PC-3 (cell line): ENCODE measurements at places on chromosomes 3 and 15.

- DNase-seq = no peak
Measured at GRCh38 chr3:66507423-66508260, 6.8 kb upstream of the LRIG1 start.

DNA sequence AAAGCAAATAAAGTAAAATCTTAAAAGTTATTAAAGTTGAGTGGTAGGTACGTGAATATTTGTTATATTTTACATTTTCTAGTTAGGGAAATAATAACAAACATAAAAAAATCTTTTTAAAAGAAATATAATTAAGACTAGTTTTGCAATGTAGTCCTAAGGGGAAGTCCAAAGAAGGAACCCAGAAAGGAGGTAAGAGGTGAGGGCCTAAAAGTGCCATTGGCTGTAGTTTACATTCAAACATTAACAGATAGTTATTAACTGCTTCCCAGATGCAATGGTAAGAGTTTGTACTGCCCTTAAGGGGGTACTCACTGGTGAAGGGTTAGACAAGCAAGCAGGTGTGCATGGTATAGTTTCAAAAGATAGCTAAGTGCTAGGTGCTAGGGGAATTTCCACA, 79.2 kb downstream of the B3GALNT1 start:
- no peak for DNase-seq

- no peak for DNase-seq
Measured at GRCh38 chr3:43096761-43097160, 9.1 kb downstream of the POMGNT2 start.

DNA sequence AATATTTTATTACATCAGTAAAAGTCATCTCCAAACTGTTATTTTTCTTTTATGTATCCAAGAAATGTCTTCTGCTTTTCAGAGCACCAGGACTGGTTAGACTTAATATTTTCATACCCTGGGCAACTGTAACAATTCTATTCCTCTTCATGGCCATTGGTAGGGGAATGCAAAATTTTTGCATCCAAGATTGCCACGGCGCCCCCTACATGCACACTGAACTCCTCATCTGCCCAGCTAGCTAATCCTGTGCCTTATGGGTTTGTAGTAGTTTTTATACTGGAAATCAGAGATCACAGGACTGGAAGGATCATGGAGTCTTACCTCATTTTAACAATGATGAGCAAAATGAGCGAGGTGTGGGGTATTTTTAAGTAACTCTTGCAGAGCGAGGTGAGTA, 74.2 kb downstream of the CRTC3 start:
- DNase-seq = peak; percentile 38

DNA sequence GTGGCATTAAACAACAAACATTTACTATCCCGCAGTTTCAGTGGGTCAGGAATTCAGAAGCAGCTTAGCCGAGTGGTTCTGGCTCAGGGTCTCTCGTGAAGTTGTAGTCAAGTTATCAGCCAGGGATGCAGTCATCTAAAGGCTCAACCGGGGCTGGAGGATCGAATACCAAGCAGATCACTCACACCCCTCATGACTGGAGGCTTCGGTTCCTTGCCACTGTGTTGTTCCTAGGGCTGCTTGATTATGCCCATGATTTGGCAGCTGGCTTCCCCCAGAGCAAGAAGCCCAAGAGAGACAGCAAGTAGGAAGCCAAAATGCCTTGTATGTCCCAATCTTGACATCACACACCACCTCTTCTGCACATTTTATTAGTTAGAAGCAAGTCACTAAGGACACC, 33.9 kb upstream of the CDCP1 start:
- DNase-seq = peak; percentile 37

DNA sequence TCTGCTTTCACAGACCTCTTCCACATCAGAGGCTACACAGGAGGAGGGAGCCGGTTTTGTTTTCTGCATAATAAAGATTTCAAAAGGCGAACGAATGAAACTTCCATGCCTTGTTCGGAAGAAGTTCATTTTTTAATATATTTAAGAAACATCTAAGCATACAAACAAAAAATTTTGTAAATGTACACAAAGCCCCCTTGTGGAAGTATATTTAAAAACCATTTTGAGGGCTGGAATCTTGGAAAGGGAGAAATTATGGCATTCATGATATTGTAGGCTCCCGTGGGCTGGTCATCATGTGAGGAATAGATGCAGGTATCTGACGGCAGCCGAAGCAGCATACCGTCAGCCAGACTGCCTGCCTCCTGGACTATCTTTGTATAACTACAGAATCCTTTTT, 90.4 kb downstream of the MECOM start:
- peak; percentile 48 for DNase-seq

DNA sequence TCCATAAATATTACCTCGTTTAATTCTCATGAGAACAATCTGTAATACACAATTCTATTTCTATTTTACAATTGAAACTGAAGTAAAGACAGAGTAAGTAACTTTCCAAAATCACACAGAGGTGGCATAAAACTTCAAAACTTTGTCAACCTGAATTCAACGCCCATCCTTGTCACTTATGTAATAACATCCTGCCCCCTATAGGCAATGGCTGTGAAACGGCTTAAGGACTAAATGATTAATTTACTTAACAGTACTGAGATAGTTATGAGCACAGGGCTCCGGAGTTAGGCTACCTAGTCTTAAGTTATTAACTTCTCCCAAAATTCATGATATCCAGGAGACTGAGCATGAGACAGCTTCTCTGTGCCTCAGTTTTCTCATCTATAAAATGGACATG, 293.1 kb upstream of the CHRM5 start:
- peak; percentile 68 for DNase-seq

DNA sequence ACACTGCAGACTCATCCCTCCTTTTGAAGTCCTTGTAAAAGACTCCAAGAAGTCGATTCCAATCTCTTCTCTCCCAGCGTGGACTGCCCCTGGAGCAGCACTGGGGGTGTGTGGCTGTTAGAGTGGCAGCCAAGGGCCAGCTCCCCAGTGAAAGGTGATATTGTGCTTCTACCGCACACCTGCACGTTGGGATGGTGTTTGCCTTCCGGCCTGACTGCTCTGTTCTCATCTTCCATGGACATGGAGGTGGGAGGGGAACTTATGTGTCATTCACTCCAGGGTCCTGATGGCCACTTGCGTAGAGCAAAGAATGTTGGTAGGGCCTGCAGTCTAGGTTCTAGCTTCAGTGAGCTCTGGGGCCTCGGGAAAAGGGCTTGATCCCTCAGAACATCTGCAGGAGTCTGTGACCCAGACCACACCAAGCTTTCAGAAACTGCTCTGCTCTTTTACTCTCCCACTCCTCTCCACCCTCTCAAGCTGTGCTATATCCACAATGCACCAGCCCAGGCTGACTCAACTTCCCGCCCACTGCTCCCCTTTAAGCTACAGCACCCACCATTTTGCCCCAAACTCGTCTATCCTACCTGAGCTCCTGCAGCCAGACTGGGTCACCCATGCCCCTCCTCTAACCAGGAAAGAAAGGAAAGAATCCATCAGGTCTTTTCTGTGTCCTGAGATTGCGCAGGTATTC, 31.3 kb downstream of the LIPC start:
- no peak for DNase-seq

DNA sequence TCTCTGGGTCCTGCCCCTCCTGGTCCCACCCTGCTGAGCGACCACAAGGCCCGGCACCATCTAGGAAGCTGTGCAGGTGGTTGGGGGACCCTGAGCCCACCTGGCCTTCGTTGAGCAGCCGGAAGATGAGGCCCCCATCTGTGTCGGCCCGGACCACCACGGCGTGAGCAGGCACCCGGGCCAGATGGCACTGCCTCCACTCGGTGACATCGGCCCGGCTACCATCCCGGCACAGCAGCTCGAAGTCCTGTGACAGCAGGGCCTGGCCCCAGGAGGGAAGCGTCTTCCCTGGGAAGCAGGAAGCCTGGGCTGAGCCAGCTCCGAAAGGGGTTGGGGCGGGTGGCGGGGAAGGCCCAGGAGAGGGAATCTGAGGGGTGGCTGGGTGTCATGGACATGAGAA, 12.6 kb downstream of the MELTF start:
- no peak for DNase-seq

GRCh38 chr3:24138876-24139256, 193.8 kb downstream of the NR1D2 start:
- DNase-seq = no peak

GRCh38 chr3:170914690-170915089, 6.3 kb upstream of the EIF5A2 start:
- DNase-seq = no peak

- DNase-seq = no peak
Measured at GRCh38 chr3:149462581-149463011, 11.9 kb upstream of the TM4SF4 start.

DNA sequence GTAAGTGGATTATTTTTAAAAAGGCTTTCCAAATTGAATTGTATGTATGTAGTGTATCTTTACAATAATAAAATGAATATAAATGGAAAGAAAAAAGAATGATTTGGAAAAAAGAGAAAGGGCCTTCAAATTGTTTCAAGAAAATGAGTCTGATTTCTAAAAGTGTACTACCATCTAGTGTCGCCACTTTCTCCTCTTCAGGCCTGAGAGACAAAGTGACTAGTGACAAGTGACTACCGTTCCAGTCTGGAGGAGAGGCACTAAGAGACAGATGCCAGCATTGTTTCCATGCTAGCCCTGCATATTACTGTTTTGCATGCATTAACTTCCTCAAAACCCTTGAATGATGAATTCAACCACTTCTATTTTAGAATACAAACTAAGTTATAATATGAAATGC, 39.3 kb downstream of the P3H2 start:
- DNase-seq = no peak

DNA sequence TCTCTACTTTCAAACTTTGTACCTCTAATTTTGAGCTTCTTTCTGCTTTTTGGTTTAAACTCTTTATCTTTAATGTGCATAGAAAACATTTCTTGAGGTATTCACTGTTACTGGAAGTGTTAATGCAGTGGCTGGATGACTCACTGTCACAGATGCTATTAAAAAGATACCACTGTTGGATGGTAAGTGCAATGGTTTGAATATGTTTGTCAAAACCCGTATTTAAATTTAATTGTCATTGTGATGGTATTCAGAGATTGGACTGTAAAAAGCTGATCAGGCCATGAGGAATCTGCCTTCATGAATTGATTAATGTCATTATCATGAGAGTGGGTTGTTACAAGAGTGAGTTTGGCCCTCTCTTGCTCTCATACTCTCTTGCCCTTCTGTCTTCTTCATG, 70.6 kb downstream of the AP4E1 start:
- no peak for DNase-seq

- DNase-seq = no peak
Measured at GRCh38 chr15:67678993-67679392, 136.5 kb downstream of the MAP2K5 start.

- no peak for DNase-seq
Measured at GRCh38 chr15:85033148-85033547, 51.5 kb downstream of the PDE8A start.

DNA sequence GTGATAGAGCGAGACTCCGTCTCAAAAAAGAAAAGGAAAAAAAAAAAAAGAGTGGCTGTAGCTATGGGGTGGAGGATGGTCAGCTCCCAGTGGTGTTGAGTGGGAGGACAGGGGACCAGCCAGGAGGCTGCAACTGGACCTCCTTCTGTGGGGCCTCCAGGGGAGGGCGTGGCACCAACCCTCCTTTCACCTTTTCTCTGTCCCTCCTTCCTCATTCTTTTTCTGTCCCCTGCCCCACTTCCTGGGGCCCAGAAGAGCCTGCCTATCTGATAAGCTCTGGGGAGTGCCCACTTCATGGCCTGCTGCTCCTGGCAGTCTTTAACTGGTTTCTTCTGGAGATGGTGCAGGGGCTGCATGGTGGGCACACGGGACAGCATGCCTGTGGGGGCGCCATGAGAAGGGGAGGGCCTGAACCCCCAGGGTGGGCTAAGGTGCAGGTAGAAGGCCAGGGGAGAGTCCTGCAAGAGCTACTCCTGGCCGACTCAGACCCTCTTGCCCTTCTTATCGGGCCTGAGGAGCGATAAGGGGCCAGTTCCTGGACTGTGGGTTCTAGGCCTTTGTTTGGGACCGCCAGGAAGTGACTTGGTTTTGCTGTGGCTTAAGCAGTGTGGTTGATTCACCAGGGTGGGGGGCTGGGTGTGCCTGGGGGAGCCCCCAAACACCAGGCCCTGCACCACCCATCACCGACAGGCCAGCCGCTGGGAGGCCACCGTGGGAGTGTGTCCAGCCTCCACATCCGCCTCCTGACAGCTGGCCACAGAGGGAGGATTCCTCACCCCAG, 49.4 kb upstream of the FLNB start:
- DNase-seq = peak; percentile 46

DNA sequence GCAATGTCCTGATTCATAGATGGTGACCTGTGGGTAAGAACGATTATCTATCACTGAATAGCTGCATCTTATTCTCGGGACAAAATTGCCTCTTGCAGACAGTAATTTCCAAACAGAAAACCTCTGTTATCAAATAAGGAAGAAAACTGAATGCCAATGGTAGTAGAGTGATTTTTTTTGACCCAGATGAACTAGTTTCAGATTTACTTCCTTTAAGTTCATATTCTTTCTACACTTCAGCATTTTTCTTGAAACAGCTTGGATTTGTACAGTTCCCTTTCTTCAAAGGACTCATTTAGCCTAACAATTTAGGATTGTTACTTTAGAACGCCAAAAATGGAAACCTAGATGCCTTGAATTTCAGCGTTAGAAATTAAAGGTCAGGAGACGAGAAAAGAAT, 14.6 kb downstream of the ETV5 start:
- no peak for DNase-seq

DNA sequence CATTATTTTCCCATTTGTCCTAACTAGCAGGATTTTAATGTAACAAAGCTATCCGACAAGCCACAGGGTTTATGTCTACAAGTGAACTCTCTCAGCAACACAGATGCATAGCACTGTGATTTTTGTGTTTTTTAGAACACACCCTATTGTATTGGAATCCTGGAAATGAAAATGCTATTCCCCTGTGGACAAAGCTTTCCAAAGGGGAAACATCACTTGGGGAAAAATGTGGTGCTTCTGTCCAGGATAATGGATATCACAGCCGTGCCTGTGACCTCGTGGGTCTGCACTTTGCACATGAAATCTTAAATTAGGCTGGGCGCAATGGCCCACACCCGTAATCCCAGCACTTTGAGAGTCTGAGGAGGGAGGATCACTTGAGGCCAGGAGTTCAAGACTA, 60.6 kb downstream of the EFCAB12 start:
- DNase-seq = no peak

GRCh38 chr15:65818927-65819562, 27.0 kb upstream of the DENND4A start:
- DNase-seq = no peak

DNA sequence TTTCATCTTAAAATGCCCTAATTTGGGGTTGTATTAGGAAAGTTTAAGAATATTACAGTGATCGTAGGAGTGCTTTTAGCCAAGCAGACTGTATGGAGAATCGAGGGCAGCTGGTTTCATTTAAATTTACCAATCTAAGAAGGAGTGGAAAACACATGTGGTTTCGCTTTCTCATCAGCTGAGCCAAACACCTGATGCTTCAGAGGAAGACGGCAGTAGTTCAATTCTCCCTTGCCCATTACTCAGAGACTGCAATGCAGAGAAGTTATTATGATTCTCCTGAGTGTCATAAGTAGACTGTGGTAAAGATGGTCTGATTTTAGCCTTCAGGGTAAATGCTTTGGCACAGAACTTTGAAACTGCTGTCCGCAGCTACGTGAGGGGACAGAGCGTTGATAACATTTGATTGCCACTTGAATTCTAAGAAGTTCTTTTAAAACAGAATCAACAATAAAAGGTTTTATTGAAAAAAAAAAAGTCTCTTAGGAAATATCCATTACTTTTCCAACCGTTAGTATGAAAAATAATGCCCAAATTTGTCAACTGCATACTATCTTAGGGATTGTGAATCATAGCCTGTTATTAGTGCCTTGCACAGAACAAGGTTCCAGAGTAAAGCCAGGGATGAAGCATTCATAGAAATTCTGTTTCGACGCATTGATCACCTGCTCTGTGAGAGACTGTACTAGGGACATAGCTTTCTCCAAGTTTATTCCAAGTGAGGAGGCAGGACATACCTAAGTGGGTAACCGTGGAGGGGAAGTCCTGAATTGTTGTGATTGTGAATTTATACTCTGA, 25.6 kb downstream of the LYSMD4 start:
- DNase-seq = peak; percentile 37
